T-cell (primary cell): ENCODE measurements at places on chromosomes 6 and 20. TPM values are rescaled to one million over a fixed set of nuclear protein-coding genes. Genes with fewer than 3 reads are reported as not detected.

SNAP25 gene
- total RNA-seq, result not detected

C6orf118 gene
- not detected for total RNA-seq

HTR1E gene
- total RNA-seq, result not detected

PRDM1 gene
- total RNA-seq, result 30.6 TPM

TUBB2A gene
- 7.5 TPM for total RNA-seq

GRCh38 chr6:132404330-132404729, 3.1 kb upstream of the MOXD1 start:
- DNase-seq, result no peak

GRCh38 chr6:161300823-161301222, 27.0 kb upstream of the AGPAT4 start:
- DNase-seq, result no peak

DNA sequence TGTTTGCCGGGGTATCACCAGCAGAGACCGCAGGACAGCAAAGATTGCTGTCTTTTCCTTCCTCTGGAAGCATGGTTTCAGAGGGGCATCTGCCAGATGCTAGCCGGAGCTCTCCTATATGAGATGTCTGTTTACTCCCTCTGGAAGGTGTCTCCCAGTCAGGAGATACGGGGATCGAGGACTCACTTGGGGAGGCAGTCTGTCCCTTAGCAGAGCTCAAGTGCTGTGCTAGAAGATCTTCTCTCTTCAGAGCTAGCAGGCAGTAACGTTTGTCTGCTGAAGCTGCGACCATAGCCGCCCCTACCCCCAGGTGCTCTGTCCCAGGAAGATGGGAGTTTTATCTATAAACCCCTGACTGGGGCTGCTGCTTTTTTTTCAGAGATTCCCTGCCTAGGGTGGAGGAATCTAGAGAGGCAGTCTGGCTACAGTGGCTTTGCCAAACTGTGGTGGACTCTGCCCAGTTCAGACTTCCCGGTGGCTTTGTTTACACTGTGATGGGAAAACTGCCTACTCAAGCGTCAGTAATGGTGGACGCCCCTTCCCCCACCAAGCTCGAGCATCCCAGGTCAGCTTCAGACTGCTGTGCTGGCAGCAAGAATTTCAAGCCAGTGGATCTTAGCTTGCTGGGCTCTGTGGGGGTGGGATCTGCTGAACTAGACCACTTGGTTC, 133.0 kb upstream of the FLRT3 start:
- DNase-seq, result no peak

GRCh38 chr20:2535711-2536559, 438 bp upstream of the TMC2 start:
- no peak for DNase-seq

DNA sequence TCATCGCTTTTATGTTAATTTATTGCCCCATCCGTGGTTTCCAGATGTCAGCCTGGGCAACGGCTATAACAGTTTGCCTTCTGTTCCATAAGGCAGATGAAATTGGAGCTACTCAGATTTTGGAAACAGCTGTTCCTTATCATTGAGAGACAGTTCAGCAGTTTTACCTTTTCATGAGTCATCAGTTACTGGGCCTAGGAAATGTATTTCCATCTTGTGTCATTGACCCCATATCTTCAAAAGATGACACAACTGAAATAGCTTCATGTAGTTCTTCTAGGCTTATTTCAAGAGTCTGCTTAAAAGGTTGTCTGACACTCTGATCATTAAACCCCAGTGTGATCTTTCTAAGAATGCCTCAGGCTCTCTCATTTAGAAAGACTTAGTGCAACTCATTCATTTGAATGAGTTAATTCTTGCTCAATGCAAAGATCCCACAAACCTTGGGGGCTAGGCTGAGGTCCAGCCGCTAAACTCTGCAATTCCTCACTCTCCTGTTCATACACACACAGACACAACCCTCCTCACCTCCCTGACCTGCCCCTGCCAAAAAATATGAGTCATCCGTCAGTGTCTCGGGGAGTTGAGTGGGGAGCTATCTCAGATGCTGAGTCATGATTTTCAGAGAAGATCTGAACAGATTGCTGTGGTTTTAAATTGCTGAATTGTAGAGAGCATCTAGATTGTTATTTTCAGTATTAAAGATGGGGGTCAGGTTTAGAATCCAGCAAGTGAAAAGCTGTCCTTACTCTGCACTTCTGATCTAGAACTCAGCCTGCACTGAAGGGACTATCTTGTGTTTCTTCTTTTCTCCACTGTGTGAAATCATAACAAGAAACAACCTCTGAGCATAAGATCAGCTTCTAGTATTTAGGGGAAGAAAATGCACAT, 61.8 kb downstream of the RPP40 start:
- DNase-seq, result no peak

- no peak for DNase-seq
Observed at GRCh38 chr20:17380801-17381200, 150.4 kb downstream of the BFSP1 start.

DNA sequence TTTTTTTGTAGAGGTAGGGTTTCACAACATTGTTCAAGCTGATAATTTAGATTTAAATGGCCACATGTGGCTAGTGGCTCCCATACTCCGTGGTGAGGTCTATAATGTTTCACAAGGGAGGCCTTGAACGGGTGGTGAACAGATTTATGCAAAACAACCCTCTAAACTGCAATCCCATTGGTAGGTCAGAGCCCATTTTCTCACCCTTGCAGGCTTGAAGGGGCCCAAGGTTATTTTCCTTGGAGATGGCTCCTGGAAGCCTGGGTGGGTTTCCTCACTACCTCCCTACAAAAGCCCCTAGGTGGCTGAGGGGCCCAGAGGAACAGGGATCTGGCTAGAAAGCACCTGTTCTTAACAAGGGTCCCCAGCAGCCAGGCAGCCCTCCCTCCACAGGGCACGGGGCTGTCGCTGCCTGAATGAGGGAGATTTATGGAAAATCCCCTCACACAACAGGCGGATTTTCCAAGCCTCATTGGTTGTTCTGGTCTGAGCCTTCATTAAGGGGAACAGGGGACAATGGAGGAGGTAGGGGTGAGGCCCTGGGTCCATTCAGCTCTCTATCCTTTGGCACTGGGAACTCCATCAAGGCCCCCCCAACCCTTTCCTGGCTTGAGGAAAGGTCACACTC, 64.6 kb downstream of the VEGFA start:
- no peak for DNase-seq

- DNase-seq, result peak; percentile 56
Observed at GRCh38 chr6:116531675-116532570, 13.6 kb downstream of the TRAPPC3L start.
